ENCODE measurements at places on chromosomes 5 and 9.

DNA sequence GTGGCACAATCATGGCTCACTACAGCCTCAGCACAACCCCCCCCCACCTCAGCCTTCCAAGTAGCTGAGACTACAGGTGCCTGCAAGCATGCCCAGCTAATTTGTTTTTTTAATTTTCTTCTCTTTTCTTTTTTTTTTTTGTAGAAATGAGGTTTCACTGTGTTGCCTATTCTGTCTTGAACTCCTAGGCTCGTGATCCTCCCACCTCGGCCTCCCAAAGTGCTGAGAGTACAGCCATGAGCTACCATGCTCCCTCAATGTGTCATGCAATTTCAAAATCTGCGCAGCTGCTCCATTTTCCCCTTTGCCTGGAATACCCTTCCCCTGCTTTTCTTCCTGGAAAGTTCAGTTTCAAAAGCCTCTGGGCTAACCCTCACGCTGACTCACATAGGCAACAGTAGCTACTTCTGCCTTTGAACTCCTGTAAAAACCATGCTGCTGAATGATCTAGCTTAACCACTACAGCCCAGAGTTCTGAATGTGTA, 71.0 kb upstream of the IL7R start:
- DNase-seq: no peak

- DNase-seq: no peak
These were observed 51.9 kb upstream of the IQGAP2 start for GRCh38 chr5:76351176-76351575.

- no peak for DNase-seq
These were observed 2.3 kb upstream of the RETREG1 start for GRCh38 chr5:16619136-16619535.

- no peak for DNase-seq
These were observed 9.0 kb downstream of the FEM1C start for GRCh38 chr5:115535479-115536035.

GRCh38 chr5:153402550-153402949, 87.9 kb upstream of the GRIA1 start:
- DNase-seq: no peak

GRCh38 chr5:6596388-6596787, 36.5 kb downstream of the NSUN2 start:
- no peak for DNase-seq

DNA sequence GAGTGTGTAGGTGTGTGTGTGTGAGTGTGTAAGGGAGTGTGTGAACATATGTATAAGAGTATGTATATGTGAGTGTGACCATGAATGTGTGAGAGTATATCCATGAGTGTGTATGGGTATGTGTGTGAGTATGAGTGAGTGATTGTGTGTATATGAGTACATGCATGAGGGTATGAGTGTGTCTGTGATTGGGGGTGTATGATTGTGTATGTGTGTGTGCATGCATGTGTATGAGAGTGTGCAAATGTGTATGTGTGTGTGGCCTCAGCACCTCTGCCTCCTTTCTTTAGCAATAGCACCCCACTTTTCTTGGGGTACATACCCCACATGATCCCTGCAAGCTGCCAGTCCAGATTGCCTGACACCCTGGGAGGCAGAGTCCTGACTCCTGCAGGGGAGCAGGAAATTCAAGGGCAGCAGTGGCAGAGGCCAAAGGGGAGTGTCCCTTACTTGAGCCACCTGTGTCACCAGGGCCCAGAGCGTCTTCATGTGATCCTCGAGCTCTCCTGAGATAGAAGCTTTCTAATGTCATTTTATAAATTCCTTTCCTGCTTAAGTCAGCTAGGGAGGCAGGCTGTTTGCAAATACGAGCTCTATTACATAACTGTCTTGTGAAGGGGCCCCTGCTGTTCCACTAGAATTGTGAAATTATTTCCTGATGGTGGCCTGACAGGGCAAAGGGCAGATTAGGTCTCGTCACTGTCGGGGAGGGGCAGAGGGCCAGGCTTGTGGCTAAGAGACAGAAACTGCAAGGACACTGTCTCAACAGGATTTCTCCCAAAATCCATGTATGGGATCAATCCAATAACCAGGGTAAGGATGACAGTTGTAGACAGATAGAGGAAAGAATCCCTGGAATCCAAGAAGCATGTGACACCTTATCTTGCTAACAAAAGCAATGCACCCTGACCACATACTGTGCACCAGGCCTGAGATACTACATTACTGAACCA, 389.1 kb downstream of the GADD45G start:
- peak; percentile 20 for DNase-seq

GRCh38 chr5:41558295-41558694, 47.9 kb upstream of the PLCXD3 start:
- DNase-seq: no peak

GRCh38 chr5:81450940-81451339, 57.0 kb upstream of the ACOT12 start:
- DNase-seq: no peak

DNA sequence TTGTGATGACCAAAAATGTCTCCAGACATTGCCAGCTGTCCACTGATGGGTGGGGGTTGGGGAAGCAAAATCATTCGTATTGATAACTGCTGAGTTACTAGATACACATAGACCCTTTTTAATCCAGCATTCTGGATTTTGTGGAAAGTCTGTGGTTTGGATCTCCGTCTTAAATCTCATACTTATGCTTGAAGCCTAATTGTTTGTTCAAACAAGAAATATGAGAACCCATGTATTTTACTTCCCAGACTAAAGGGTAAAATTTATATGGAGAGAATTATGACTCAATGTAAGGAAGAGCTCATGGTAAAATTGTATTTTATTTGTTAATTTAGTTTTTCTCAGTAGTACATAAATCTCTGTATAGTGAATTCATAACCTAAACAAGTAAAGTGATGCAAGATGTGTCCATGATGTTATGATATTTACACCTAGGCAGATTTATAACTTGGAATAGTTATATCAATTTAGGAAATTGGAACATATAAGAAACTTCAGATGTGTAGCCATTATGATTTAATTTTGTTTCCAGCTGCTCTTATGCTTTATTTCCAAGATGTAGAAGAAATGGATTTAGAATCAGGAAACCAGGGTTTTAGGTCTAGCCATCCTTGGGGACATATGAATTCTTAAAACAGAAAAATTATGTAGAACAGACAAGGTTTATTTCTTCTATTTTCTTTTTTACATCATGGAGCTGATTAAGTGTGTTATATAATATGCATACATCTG, 4.5 kb upstream of the OGN start:
- DNase-seq: no peak

DNA sequence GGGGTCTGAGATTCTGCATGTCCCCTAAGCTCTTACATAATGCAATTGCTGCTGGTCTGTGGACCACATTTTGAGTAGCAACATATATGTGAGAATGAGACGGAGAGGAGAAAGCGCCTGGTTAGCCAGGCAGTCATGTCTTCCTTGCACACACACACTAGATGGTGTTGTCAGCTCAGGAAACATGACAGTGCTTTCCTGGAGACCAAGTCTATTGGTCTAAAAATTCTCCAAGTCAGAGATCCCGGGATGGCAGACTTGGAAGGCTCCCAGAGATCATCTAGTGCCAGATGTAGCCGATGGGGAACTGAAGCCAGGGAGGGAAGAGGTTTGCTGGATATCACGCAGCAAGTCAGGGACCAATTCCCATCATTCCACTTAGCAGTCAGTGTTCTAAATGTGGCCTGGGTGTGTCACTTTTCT, 53.4 kb downstream of the GALNT12 start:
- peak; percentile 58 for DNase-seq

DNA sequence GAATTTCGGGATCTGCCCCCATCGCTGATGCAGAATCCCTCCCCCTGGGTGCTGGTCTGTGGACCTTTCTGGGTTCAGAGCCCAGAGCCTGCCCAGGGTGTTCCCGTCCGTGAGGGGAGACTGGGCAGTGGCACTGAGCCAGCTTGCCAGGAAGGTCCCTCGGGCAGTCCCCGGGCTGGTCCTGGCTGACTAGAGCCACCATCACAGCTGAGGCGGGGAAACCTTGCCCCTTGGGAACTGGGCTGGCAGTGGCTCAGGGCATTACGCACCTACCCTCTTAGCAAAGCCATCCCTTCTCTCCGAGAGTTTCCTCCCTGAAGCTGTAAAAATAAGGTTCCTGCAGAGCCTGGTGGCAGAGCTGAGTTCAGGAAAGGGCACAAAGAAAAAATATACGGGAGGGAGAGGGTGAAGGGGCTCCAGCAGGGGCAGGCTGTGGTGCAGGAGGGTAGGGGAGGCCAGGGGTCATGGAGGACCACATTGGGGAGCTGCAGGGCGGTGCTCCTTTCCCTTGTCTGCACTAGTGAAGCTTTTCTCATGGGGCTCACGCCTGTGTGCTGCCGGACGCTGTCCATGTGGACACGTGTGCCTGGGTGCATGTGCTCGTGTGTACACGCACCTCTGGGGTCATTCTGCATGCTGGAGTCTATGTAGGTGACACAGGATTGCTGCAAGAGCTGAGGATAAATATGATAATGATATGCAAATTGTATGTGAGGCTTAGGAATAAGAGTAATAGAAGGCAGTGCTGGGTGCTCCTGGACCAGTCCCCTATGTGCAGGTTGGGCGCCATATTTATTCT, 118.9 kb downstream of the LHX2 start:
- no peak for DNase-seq

DNA sequence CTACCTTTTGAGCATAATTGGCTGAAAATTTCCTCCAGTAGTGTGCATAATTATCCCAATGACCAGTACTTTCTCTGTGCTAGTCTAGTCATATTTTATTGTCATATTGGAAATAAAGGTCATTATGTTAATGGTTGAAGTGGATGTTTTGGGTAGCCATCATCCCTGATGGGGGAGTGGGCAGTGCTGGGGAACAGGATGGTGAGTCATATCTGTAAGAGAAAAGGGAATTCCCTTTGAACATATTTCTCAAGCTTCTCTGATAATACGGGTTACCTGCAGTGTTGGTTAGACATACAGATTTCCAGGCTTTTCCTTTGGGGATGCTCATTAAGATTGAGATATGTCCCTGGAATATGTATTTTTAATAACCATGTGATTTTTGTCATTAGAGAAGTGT, 33.3 kb upstream of the SPATA31D4 start:
- no peak for DNase-seq

GRCh38 chr5:177546258-177546741, 8.1 kb downstream of the FAM193B start:
- DNase-seq: no peak

DNA sequence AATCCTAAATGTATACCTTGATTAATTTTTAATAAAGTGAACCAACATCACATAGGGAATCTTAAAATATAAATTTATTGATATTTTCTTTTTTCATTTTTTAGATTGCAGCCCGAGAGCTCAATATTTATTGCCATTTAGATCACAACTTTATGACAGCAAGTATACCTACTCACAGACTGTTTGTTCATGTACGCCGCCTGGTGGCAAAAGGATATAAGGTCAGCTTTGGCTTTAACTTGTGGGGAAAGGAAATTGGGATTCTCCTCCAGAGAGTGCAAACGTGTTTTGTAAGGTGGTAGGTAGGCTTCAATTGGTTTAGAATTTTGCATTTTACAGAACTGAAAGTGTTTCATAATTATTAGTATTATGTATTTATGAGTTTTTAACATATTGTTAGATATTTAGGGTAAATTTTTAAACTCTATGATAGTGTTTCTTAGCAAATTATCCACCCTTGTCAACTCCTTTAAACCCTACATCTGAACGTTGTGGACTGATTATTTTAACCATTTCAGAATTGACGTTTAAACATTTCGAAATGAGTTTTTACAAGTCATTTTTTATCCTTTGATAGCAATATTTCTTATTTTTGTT, 17.5 kb upstream of the DHFR start:
- DNase-seq: peak; percentile 71

All from G401 (cell line).